ENCODE measurements at places on chromosomes 2 and 18.

DNA sequence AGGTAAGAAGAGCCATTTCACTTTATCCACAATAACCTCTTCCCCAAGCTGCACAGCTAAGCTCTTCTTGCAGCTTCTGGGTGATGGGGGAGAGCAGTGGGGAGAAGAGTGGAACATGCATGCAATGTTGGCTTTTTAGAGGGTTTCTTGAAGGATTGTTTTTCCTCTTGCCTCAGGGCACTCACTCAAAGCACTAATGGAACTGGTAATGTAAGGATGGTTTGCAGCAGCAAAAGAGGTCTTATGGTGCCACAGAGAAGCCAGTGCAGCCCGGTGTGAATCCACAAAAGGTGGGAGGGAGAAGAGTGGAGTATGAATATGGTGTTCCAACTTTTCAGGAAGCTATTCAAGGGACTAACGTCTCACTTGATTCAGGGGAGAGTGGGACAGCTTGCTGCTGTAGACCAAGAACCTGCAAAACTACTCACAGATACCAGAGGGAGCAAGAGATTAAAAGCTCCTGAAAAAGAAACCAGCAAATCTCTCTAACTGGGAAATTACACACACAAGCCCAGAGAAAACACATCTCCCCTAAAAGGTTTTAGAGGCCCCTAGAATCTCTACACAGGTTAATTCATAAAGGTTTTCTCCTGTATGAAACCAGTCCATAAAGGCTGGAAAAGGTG is 116.4 kb downstream of the CHN1 start:
- no peak for DNase-seq

DNA sequence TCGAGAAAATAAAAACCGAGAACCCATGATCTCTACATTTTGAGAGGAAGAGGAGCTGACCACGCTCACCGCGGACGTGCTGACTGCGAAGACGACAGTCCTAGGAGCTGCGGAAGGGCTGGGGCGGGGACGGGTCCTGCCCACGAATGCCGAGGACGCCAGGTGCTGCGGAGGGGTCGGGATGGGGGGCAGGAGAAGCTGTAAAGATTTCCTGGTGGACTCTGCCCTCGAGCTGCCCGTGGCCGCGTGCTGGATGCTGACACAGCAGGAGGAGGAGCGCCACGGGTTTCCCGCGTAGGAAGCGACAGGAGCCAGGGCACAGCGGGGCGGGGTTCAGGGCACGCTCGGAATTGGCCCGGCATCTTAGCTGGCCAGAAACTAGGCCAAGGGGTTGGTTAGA is 22.2 kb downstream of the ZSCAN30 start:
- peak; percentile 52 for DNase-seq

GRCh38 chr18:62987055-62987830 is 271.9 kb downstream of the PHLPP1 start:
- DNase-seq, result no peak

DNA sequence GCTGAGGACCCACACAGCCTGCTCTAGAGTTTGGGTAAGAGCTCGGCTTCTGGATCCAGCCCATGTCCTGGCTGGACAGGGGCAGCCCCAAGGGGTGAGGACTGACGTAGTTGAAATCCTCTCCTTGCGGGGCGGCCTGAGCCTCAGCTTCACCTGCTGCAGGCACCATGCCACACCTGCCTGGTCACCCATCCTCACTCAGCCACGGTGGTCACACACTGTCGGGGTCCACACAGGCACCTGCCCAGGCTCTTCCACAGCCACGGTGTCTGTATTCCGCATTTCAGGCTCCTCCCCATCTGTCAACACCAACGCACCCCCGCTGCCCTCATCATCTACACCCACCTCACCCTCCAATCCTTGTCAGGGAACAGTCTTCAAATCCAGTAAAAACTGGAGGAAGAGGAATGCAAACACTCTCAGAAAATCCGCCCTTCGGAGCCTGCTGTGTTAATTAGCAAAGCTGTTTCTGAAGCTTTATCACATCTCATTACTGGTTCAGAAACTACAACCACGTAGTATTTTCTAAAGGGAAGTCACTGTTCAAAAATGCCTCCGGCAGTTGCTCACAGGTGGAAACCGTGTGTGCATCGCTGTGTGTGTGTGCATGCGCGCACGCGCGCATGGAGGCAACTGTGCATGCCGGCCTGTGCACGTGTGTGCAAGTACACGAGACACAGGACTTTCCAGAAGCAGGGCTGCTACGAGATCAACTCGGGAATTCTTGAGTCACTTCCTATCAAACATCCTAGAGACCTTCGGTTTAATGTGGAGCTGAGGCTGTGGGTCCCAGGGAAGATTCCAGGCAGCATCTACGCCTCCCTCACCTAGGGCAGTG is 38.2 kb downstream of the SLC66A2 start:
- DNase-seq, result no peak

DNA sequence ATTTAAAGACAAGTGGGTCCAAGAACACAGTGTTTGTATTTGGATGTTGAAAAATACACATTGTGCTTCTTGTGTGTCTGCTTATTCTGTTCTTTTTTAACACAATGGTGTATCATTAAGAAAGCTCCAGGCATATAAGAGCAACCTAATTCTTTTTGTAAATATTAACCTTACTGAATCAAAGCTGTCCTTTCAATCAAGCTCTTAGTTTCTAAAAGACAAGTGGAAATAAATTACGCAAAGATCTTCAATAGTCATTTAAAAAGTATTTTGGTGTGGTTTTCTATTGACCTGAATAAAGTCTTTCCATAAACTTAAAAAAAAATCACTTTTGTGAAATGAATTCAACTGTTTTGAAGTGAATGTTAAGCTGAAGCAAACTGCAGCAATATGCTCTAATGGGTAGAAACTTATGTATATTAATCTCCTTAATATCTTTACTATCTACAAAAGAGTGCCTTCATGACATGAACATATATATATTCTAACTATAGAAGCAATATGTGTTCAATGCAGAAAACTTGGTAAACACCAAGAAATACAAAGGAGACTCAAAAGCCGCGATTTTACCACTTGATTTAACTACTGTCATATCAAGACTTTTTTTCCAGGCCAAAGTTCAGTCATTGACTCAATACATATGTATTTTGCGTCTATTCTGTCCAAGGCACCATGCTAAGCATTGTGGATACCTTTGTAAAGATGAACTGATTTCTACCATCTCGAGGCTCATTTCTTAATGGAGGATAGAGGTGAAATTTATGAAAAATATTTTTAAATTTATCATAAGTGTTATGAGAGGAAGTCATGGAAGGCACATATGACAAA is 97.7 kb downstream of the ARHGAP15 start:
- no peak for DNase-seq

DNA sequence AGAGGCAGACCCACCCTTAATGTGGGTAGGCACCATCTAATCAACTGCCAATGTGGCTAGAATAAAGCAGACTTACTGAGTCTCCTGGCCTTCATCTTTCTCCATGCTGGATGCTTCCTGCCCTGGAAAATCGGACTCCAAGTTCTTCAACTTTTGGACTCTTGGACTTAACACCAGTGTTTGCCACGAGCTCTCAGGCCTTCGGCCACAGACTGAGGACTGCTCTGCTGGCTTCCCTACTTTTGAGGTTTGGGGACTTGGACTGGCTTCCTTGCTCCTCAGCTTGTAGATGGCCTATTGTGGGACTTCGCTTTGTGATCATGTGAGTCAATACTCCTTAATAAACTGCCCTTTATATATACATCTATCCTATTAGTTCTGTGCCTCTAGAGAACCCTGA is 21.9 kb downstream of the ST8SIA5 start:
- no peak for DNase-seq

- DNase-seq, result no peak
These were observed 1050.7 kb upstream of the CELF4 start for GRCh38 chr18:38616306-38616705.

- DNase-seq, result no peak
These were observed 28.2 kb downstream of the METTL8 start for GRCh38 chr2:171405546-171405945.

GRCh38 chr2:44060990-44061389 is 65.2 kb upstream of the LRPPRC start:
- no peak for DNase-seq

- DNase-seq, result no peak
These were observed 94.6 kb downstream of the PLEKHM3 start for GRCh38 chr2:207930747-207931146.

GRCh38 chr2:142673836-142674235 is 203.6 kb upstream of the KYNU start:
- DNase-seq, result no peak

- DNase-seq, result peak; percentile 34
These were observed 1.0 kb downstream of the CYP26B1 start for GRCh38 chr2:72146347-72147302.

- DNase-seq, result no peak
These were observed 6.7 kb downstream of the ORC4 start for GRCh38 chr2:148013876-148014275.

GRCh38 chr18:53018791-53019190 is 678.8 kb downstream of the DCC start:
- DNase-seq, result no peak

- DNase-seq, result no peak
These were observed 203.5 kb downstream of the DPP4 start for GRCh38 chr2:161870401-161870930.

DNA sequence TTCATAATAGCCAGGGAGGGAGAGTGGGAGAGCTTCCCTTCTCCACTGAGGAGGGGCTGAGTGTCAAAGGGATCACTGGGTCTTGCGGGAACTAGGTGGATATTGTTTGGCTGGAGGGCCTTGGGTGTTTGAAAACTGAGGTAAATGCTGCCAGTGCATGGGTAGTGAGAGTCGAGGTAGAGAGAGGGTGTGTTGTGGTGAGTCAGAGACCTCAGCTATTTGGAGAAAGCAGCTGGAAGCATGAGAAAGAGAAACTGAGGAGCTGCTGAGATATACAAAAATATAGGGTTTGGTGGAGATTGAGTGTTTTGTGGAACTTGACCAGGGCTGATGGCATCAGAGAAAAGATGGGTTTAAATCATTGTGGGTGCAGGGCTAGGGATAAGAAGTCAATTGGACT is 127.0 kb upstream of the CCDC195 start:
- no peak for DNase-seq

DNA sequence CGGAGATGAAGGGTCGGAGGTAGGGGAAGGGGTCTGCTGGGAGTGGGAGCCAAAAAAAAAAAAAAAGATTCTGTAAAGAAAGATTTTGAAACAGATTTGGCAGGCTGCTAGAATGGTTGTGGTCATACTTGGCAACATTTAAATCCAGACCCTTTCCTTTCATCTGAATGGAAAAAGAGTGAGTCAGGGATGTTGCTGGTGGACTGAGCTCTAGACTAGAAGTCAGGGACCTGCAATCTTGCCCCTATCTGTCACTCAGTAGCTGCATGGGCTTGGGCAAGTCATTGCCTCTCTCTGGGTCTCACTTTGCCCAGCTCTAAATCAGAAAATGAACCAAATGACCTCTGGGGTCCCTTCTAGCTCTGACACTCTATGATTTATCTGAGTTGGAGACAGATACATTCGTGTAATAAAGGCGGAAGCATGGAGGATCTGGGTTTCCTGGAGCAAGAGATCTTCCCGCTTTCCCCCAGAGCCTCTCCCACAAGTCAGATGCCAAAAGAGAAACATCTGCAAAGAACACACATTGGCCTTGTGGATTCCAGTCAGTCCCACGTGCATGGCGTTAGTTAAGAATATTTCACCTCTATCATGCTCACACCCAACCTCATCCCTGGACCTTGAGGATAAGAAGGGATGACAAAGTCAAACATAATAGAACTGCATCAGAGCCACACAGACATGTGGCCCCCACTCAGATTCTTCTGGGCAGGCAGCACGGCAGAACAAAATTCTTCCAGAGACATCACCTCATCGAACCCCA is 58.5 kb downstream of the ADD2 start:
- DNase-seq, result no peak

GRCh38 chr2:63741884-63742579 is 99.7 kb upstream of the UGP2 start:
- DNase-seq, result no peak

GRCh38 chr2:43473767-43474166 is 122.1 kb downstream of the THADA start:
- no peak for DNase-seq

DNA sequence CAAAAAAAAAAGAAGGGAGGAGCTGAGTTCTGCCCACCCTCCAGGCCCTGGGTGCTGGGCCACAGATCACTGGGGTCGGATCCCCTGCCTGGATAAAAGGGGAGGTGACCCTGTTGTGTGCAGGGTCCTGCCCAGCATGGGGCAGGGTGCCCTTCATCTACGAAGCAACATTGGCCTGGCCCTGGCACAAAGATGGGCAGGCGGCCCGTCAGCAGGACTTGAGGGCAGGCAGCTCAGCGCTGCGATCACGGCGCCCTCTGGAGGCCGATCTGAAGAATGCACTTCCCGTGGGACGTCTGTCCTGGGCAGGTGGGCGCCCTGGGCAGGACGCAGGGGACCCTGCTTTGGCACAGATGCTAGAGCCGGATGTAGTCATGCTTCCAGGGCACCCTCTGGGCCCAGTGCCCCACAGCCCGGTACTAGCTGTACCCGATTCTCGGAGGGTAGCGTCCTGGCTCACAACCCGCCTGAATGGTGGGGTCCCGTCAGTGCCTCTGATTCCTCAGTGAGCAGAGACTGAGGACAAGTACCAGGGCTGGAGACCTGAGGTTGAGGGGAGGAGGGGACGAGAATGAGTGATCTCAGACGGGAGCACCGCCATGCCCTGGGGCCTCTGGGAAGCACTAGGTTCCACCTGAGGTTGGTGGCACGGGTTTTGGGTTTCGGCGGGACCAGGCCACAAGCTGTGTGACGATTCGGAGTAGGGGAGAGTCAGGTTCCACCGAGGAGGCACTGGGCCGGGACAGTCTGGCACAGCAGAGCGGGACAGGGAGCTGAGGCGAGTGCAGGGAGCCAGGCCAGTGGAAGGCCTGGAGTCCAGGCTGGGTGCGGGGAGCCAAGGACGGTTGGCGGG is 18.0 kb downstream of the ARID5A start:
- peak; percentile 83 for DNase-seq

DNA sequence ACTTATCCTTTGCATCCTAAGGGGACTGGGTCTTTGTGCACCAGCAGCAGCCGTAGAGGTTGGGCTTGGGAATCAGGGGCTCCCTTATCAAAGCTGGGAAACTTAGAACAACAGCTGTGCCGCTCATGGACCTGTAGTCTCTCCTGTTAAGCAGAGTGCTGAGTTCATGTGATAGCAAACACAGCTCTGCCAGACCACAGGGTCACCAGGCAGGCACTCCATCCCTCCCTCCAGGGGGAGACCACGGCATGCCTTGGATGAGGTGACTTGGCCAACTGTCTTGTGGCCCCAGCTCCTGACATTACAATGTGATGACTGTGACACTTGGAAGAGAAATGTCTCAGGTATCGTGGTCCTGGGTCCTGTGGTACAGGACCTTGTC is 60.0 kb downstream of the DGKD start:
- no peak for DNase-seq

DNA sequence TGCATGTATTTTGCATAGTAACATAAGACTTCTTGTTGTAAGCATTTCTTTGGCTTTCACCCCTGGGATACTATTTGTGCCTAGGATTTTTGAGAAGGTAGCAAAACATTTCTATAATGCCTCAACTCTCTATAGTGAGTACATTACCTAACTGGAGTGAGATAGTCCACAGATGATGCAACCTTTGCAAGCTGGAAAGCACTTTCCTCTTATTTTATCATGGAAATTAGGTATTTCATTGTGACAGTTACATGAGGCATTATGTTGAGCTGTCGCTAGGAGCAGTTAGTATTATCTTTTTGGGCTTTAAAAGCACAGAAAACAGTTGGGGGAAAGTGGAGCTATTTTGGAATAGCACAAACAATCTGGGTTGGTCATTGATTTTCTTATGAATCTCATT is 786.2 kb downstream of the DCC start:
- no peak for DNase-seq
